ENCODE measurements at places on chromosomes 11 and 22.

- DNase-seq = peak; percentile 58
Measured at GRCh38 chr11:71286701-71287643, 34.6 kb upstream of the SHANK2 start.

GRCh38 chr22:20672082-20672424 lies 101.9 kb upstream of the SERPIND1 start:
- no peak for DNase-seq

DNA sequence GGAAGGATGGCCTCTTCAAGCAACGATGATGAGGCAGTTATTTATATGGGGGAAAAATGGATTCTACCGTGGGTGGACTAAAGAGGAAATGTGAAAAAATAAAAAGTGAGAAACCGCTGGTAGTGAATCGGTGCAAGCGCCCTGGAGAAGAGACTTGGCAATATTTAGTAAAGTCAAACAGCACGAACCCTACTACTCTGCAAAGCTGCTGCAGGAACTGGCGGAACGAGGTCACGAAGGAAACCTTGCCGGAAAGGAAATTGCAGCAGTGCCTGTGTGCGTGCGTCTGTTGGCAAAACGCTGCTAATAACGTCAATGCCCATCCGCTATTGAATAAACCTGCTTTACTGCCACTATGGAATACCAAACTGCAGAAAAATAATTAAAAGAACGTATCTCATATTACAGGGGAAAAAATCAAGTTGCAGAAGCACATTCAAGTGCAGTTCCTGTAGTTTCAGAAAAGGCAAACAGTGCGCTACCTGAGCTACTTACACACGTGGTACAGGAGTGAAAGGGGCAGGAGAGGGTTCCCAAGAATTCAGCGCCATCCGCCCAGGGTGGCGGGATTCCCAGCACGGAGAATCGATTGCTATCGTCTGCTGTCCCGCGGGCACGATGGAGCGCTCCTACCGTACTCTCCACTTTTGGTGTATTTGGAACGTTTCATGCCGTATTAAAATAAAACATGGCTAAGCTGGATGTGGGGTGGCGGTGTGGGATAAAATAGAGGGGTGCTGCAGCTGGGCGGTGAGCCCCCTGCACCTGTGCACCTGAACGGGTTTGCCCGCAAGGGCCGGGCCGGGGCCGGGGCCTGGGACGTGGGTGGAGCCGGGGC lies 585 bp upstream of the NADSYN1 start:
- DNase-seq = no peak

- DNase-seq = no peak
Measured at GRCh38 chr11:46692450-46692849, 8.0 kb downstream of the ARHGAP1 start.

- DNase-seq = no peak
Measured at GRCh38 chr22:17035246-17035645, 27.2 kb upstream of the GAB4 start.

- DNase-seq = no peak
Measured at GRCh38 chr11:10653946-10654810, 39.4 kb downstream of the IRAG1 start.

GRCh38 chr11:57049749-57050148 lies 61.0 kb downstream of the OR5AK2 start:
- no peak for DNase-seq

- no peak for DNase-seq
Measured at GRCh38 chr22:18110194-18110953, at the start of gene TUBA8. Gene TUBA8, plus strand, starts transcription at chr22:18110809. Its CDS starts 57 bp downstream, at chr22:18110866.

GRCh38 chr11:126461096-126461440 lies 105.6 kb downstream of the ST3GAL4 start:
- no peak for DNase-seq

- DNase-seq = no peak
Measured at GRCh38 chr11:33324302-33324985, 67.3 kb downstream of the HIPK3 start.

All from vagina (tissue), 2 donors.